ENCODE measurements at places on chromosomes 7 and 10.

GRCh38 chr7:135236727-135237126, 3.1 kb downstream of the STRA8 start:
- no peak for DNase-seq

DNA sequence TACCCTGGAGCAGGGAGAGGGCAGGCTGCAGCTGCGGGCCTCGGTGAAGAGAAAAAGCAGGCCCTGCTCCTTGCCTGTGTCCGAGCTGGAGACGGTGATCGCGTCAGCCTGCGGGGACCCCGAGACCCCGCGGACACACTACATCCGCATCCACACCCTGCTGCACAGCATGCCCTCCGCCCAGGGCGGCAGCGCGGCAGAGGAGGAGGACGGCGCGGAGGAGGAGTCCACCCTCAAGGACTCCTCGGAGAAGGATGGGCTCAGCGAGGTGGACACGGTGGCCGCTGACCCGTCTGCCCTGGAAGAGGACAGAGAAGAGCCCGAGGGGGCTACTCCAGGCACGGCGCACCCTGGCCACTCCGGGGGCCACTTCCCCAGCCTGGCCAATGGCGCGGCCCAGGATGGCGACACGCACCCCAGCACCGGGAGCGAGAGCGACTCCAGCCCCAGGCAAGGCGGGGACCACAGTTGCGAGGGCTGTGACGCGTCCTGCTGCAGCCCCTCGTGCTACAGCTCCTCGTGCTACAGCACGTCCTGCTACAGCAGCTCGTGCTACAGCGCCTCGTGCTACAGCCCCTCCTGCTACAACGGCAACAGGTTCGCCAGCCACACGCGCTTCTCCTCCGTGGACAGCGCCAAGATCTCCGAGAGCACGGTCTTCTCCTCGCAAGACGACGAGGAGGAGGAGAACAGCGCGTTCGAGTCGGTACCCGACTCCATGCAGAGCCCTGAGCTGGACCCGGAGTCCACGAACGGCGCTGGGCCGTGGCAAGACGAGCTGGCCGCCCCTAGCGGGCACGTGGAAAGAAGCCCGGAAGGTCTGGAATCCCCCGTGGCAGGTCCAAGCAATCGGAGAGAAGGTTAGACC, 138.0 kb upstream of the STK17A start:
- DNase-seq = no peak

GRCh38 chr7:69839782-69840181, 241.5 kb downstream of the AUTS2 start:
- DNase-seq = no peak

GRCh38 chr10:50326757-50327701, 75.7 kb upstream of the ASAH2 start:
- no peak for DNase-seq

- no peak for DNase-seq
Observed at GRCh38 chr10:96439725-96440124, 74.0 kb downstream of the TLL2 start.

DNA sequence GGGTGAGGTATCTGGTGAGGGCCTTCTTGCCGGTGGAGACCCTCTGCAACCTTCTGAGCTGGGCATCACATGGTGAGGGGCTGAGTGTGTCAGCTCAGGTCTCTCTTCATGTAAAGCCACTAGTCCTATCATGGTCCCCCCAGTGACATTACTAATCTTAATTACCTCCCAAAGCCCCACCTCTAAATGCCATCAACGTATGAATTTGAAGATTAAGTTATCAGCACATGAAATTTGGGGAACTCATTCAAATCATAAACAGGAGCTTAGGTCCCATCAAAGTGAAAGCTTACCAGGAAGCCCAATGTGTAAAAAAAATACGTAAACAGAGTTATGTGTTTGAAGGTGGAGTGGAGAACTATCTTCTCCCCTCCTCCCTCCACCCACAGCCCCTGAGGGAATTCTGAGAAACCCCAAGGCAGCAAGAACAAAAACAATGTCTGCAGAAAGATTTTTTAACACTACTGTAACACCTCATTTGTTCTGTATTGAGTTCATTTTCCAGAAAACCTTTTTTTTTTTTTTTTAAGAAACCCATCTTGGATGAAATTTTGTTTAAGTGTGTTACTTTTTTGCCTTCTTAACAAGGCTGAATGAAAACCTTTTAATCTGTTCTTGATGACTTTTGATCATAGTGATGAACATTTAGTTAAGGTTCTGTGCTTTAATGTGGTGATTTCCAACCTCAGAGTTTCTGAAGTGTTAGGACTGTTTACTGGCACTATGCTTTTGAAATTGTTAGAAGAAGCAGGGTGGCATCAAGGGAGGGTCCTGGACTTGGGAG, 19.1 kb upstream of the PCGF5 start:
- no peak for DNase-seq

DNA sequence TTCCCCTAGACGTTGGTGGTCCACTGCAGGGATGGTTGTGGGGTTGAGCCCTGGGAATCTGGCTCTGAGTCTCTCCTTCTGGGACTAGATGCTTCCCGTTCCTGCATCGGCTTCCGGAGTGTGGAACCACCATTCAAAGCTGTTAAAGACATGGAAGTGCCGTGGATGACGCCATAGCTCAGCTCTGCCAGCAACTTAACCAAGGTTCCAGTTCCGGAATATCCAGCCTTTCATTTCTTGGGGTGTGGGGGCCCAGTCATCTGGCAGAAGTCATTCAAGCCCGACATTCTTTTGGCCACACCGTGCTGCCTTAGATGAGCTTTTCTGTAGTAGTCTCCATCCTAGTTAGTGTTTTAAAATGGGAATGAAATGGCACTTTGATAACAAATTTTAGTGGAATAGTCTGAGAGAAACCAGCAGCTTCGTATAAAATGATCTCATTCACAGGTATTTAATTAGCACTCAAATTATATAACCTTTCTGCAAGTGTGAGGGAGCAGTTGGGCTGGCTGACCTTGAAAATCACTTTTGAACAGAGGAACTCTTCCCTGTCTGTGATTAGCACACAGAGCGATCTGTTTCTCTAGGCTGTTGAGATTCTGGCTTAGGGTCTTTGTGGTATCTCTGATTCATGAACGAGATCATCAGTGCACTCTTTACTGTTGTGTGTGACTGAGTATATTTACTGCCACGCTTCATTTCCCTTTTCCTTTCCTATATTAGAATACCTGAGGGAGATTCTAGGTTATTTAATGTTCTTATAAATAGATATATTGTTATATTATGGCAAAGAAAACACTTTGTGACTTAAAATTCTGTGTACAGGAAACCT, 19.9 kb downstream of the LMTK2 start:
- DNase-seq = no peak

DNA sequence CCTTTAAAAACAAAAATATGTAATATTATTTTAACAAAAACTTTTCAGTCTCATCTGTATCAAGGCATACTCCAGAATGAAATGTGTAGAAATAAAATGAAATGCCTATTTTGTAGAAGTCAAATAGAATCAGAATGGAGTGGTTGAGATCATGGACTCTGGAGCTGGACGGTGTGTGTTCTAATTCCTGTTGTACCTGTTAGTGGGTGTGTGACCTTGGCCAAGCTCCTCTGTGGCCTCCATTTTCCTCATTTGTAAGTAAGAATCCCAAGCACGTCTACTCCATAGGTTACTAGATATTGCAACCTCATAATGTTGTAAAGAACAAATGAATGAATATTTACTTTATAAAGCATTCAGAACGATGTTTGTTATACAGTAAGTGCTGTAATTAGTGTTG, 74.9 kb downstream of the HDAC9 start:
- DNase-seq = no peak

DNA sequence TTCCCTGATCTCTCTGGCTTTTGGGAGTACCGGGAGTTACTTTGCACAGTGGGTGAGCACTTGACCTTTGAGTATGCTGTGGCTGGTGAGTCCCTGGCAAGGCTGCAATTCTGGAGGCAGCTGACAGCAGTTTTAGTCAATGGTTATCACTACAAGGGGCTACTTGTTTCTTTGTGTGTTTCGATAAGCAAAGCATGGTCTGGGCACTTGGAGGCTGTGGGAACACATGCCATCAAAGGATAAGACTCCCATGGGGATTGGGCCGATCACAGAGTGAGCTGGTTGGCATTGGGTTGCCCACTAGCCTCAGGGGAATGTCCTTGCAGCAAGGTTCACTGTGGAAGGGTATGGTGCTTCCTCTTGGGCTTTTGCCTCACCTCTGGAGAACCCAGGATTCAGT, 208.2 kb downstream of the SNX13 start:
- DNase-seq = no peak

DNA sequence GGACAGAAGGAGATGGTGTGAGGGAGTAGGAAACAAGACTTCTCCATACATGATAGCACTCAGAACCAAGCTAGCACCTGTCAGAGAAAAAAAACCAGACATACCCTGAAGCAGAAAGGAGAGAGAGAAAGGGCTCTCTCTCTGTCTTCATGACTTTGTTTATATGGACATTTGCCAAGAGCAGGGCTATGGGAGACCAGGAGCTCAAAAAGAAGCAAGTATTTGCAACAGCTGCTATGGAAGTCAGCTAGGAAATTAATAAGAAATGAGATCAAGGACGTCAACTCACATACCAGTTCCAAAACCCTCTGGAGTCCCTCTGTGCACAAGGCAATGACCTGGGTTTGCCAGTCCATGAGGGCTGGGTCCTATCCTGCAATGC, 111.6 kb downstream of the SGMS1 start:
- DNase-seq = no peak

DNA sequence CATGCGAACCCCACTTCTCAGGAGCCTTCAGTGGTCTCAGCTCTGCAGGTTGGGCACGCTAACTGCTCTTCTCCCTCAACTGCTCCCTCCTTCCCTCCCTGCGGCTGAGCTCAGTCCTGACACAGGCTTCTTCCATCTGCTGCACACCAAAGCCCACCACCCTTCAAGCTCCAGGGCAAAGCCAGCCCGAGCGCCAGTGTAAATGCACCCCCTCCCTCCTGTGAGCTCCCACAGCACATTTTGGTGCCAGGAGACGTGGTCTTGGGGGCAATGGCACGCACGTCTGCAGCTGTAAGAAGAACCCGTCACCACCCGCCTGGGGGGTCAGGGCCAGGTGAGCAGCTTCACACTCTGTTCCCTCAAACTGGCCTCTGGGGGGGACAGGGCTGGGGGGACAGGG, 15.9 kb downstream of the VIPR2 start:
- no peak for DNase-seq

DNA sequence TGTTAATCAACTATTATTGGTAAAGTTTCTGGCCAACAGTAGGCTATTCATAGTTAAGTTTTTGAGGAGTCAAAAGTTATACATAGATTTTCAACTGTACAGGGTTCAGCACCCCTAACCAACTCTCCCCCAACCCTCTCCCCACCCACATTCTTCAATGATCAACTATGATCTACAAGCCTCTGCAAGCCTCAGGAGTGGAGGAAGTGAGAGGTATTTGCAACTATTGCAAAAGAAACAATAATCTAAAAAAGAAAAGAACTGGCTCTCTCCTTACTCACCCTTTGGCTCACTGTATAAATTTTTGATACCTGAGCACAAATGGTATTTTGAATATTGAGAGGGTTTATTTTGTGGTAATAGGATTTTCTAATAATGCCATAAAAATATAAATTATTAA, 179.8 kb downstream of the IPMK start:
- DNase-seq = no peak

DNA sequence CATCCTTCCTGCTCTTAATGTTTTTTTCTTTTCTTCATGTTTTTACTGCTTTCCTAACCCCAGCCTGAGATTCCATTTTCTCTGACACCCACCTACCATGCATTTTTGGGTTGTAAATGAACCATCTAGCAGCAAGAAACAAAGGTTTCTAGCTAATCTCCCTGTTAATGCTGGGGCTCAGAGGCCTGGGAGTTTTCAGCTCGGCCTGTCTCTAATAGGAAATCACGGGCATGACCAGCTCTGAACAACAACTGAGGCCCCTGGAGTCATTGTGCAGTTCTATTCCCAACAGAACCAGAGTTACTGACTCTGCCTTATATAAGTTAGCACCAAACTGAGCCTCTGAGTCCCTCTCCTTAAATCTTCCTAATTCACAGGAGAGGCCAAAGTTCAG, 134.8 kb downstream of the CFAP58 start:
- no peak for DNase-seq

All from stimulated activated CD8-positive, alpha-beta memory T cell treated with anti-CD3 and anti-CD28 coated beads, Interleukin-4, amount 100 ng/mL, for 4 hours (primary cell).